ENCODE measurements at places on chromosomes 1 and 21.

DNA sequence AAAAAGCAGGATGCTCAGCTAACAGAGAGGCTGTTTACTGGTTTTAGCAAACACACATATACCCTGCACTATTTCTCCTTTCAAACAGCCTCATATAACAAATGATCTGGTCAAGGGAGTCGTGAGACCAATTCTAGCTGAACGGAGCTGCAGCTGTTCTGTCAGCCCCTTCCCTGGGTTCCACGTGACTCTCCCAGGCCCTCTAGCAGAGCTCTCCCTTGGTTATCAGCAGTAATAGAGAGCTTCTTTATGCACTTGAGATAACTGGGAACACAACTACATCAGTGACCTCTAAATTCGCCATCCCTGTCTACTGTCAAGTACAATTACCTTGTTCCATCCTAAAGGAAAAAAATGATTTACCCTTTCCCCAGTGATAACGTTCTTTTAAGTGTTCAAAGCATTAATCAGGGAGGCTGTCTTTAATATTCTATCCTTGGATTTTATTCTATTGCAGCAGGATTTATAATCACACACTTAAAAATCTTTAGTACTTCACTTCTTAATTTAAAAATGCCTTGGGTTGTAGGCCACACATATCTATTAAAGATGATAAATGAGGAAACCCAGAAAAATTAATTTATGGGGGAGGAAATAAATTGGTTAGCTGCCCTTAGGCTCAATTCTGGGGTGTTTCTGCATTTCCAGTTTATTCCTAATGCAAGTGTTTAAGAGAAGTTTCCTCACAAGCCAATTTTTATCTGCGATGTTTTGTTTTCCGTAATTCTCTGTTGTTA, 28.2 kb downstream of the PTGER3 start:
- no peak for DNase-seq

GRCh38 chr21:16509476-16509875, 779.7 kb downstream of the USP25 start:
- DNase-seq, result no peak

GRCh38 chr1:41342774-41343355, 18.4 kb upstream of the FOXO6 start:
- DNase-seq, result no peak

DNA sequence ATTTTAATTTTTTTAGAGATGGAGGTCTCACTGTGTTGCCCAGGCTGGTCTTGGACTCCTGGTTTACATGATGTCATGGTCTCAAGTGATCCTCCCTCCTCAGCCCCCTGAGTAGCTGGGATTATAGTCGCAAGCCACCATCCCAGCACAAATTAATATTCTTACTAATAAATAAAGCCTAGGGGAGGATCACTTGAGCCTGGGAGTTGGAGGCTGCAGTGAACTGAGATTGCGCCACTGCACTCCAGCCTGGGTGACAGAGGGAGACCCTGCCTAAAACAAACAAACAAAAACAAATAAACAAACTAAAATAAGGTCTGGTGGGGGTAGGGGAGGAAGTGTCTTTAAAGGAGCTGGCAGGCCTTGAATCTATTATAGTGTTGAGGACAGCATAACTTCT, 8.7 kb upstream of the GADD45A start:
- no peak for DNase-seq

DNA sequence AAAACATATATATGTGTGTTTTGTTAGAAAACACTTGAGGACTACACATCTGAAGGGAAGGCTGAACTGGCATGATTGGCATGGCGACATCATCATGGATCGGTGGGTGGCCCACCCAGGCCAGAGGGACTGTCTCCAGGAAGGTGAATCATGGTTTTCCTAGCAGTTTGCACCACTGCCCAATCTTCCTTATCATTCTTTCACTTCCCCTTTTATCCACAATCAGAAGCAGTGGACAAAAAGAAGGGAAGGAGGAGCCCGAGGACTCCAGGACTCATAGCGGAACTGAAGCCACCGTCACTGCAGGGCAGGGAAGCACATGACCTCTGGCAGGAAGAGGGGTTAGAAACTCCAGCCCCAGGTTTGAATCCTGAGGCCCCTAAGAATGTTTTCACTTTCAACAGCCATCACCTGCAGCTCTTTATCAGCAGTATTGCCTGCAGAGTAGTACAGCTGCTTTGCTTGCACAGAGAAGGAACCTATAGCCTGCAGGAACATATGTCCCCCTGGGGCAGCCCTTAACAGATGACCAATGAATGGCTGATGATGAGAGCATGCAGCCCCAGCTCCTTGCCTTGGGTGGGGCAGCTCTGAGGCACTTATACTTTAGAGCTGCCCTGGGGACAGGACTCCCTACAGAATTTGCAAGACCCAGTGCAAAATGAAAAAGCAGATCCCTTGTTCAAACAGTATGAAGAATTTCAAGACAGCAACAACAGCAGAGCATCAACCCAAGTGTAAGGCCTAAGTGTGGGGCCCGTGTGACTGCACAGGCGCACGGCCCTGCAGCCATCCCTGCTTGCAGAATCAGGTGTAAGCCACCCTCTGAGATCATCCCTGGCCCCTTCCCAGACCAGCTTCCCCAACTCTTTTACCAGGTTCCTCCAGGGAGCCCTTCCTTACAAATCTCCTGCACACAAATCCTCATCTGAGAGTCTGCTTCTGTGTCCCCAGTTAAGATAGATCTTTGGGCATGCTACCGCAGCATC, 241.8 kb upstream of the IRF2BP2 start:
- DNase-seq, result no peak

DNA sequence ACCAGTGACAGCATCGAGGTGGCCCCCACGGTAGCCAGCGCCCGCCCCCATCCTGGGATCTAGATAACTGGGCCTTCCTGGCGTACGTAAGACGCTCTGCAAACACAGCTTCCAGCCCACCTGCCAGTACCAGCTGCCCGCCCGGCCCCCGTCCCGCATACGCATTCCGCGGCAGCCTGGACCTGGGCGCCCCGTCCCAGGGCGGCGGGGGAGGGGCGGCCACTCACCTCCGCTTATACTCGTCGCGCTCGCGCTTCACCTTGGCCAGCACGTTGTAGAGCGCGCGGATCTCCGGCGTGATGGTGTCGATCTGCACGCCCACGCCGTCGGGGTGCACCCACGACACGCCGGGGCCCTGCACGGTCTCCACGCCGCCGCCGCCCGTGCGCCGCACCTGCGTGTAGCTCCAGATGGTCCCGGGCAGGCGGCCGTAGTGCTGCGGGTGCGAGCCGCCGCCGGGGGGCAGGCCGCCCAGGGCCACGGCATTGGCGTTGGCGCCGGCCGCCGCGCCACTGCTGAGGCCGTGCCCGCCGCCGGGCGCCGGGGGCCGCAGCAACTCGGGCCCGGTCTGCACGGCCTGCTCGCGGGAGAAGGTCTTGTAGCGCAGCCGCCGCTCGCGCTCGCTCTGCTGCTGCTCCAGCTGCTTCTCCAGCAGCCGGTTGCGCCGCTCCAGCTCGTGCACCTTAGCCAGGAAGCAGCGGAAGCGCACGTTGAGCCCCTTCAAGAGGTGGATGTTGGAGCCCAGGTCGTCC, 859 bp downstream of the IFFO2 start:
- no peak for DNase-seq

DNA sequence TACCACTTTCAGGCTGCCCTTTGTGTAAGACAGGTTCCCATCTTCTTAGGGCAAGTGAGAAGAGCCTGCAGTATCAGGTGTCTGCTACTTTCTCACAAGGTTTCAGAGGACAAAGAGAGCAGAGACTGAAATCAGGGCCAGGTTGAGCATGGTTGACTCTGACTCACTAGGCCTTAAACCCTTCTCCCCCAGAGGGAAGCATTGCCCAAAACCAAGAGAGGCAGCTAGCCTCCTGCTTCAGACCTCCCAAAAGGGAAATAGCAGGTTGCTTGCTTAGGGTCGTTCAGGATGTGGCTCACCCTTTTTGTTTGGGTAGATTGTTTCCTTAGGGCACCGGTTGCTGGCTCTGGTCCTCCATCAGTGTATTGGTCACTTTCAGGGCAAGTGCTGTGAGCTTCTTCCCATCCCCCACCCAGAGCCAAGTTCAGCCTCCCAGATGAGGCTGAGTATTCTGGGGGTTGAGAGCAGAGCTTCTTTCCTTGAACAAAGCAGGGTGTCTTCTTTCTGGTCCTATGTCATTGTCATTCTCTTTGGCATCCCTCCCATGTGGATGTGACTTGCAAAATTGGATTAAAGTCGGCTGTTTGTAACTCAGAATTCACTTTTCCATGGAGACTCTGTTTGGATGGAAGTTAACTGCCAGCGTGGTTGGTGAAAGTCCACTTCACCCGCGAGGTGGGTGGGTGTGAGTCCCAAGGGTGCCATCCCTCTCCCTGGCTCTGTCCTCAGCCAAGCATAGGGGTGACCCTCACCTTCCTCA, 55.5 kb upstream of the GALNT2 start:
- no peak for DNase-seq

DNA sequence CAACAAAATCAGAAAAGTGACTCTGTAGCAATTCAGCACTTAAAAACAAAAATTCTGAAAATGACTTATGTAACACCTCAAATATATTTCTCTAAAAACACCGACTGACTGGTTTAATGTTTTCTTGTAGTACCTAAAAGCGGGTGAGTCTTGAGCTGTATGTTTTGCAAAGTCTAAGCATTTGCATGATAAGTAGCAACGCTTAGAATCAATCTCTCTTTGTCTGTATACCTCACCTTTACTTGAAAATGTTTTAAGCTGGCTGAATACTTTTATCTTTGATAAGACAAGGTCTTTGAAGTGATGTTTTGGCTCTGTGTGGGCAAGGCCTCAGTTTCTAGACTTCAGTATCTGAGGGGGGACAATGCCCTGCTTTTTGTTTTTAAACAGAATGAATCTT, 8.2 kb downstream of the ITPKB start:
- no peak for DNase-seq

DNA sequence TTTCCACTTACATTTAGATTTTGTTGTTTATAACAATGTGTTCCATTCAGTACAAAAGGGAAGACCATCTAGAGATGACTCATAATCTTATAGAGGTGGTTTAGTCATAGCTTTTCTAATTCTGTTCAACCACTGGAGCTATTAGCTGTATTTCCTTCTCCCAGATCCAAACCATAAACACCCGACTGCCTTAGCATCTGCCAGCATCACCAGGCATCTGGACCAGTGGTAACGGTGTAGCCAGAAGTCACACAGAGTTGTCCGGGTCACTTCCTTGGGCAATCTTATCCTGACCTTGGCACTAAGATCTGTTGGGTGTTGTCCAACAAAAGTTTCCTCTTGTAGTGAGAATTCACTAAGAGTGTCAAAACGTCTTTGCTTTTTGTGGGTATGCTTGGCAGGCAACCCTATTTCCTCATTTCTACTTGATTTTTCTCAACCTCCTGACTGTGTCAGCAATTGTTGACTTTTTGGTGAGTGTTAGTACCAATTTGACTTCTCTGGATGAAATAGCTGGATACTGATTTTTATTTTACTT, 372.1 kb upstream of the B3GALT2 start:
- DNase-seq, result no peak

- no peak for DNase-seq
These were observed 19.5 kb upstream of the TSNAX start for GRCh38 chr1:231508941-231509340.

- DNase-seq, result no peak
These were observed 53.5 kb upstream of the CNTN2 start for GRCh38 chr1:204989266-204990058.

- DNase-seq, result no peak
These were observed 176.7 kb downstream of the LYPLAL1 start for GRCh38 chr1:219350172-219350931.

GRCh38 chr1:87224201-87224600, 104.5 kb upstream of the LMO4 start:
- DNase-seq, result no peak

- no peak for DNase-seq
These were observed 10.7 kb downstream of the FOXO6 start for GRCh38 chr1:41371630-41372599.

DNA sequence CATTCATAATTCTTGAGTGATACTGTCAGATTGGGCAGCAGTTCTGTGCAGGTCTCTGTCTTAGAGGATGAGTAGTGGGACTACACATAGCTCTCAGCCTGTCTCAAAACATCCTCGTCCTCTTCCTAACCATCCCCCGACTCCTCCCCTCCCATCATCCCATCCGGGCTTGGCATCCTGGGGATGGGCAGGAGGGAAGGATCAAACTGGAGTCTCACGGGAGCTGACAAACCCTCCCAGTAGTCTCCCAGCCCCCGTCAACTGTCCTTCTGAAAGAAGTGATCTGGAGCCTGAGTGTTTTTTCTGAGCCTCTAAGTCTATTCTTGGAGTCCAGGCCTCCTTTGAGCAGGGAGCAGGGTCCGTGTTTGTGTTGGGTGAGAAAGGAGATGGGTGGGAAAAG, 102.0 kb downstream of the PAX7 start:
- no peak for DNase-seq

- DNase-seq, result no peak
These were observed 5.3 kb upstream of the PFKL start for GRCh38 chr21:44294391-44295162.

- no peak for DNase-seq
These were observed 10.6 kb downstream of the OR2W3 start for GRCh38 chr1:247905910-247906503.

- no peak for DNase-seq
These were observed 49.6 kb downstream of the RNF220 start for GRCh38 chr1:44454704-44455103.

DNA sequence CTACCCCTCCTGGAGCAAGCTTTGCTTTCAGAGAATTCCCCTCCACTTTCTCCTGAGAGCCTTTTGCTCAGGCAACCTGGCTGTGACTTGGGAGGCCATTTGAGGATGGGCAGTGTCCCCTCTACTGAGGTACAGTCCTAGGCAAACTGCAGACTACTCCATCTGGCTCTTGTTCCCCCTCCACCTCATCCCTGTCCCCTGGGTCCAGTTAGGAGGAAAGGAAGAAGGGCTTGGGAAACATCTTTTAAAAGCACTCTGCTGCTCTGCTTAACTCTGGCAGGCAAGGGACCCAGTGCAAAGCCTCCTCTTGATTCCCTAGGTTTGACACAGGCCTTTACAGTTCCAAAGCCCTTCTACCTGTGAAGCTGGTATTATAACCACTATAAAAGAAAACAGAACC, 108.2 kb downstream of the NAV1 start:
- DNase-seq, result no peak

GRCh38 chr1:214120951-214121350, 133.2 kb downstream of the PROX1 start:
- no peak for DNase-seq

DNA sequence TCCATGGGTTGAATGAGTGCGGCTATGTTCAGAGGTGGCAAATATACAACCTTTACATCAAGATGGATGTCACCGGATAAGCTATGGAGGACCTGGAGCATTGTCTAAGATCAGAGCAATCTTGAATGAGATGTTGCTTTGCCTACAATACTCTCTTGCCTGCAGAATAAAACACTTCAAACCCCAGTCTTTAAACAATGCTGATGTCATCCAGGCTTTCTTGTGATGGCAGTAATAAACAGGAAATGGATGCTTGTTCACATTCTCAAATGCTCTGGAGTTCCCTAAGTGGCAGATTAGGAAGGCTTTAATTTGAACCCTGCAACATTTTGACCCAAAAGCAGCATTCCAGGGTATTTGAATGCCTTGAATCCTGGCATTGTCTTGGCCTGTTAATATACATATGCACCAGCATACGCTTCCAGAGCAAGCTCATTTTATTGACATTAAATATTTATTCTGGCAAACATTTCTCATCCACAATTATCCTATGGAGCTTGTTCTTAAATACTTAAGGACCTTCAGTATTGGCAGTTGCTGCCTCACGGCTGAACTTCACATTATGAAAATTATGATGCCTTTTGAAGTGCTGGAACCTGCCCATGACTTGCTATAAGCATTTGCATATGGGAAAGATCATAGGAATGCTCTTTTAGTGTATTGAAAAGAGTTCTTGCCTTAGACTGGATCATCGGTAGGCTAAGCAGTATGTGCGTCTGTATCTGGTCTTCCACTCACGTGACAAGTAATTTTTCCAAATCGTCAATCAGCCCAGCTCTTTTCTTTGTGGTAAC, 422.7 kb downstream of the SIPA1L2 start:
- no peak for DNase-seq

All from stimulated activated CD8-positive, alpha-beta memory T cell treated with anti-CD3 and anti-CD28 coated beads, Interleukin-4, amount 100 ng/mL, for 1 hour (primary cell).